A549 treated with GW870086 at 1 μM for 4 hours (cell line): ENCODE measurements at places on chromosomes 3 and 15. TPM values are rescaled to one million over a fixed set of nuclear protein-coding genes. Genes with fewer than 3 reads are reported as not detected.

The INAFM2 gene
- total RNA-seq = 4.8 to 6.6 TPM (median 6.3 TPM) in 5 replicates

The FBXW12 gene
- not detected in 5 replicates for total RNA-seq

The TF gene
- 0.83 to 3.9 TPM (median 1.4 TPM) in 5 replicates for total RNA-seq

The ATP2B2 gene
- 0.07 to 0.11 TPM (median 0.09 TPM) in 5 replicates for total RNA-seq

The CYP1A2 gene
- 0.05 TPM in 1 of 5 replicates, not detected in the others for total RNA-seq

The C3orf85 gene
- total RNA-seq = not detected in 5 replicates

The STRIT1 gene
- not detected in 5 replicates for total RNA-seq

The OR5K1 gene
- not detected in 5 replicates for total RNA-seq

The SPATA12 gene
- 0.25 to 0.44 TPM (median 0.39 TPM) in 5 replicates for total RNA-seq

The KIF15 gene
- total RNA-seq = 7.8 to 10.0 TPM (median 9.2 TPM) in 5 replicates

The RTP1 gene
- not detected in 5 replicates for total RNA-seq

The EFHB gene
- 0.94 to 1.5 TPM (median 1.3 TPM) in 5 replicates for total RNA-seq

The IQCF5 gene
- total RNA-seq = not detected in 5 replicates

The MINAR1 gene
- 0.39 to 0.64 TPM (median 0.53 TPM) in 5 replicates for total RNA-seq

The STRA6 gene
- total RNA-seq = 63.1 to 94.6 TPM (median 85.2 TPM) in 5 replicates

The CNTN4 gene
- total RNA-seq = not detected in 5 replicates

The ISLR gene
- 0.33 to 0.60 TPM (median 0.43 TPM) in 5 replicates for total RNA-seq

The SLC22A13 gene
- 0.07 to 0.10 TPM in 2 of 5 replicates, not detected in the others for total RNA-seq

The SCG5 gene
- 1.8 to 3.2 TPM (median 2.7 TPM) in 5 replicates for total RNA-seq

The PAQR9 gene
- total RNA-seq = 2.8 to 3.5 TPM (median 3.1 TPM) in 5 replicates

The EBLN2 gene
- 0.49 to 0.70 TPM (median 0.56 TPM) in 4 of 5 replicates, not detected in the other for total RNA-seq

The NR1I2 gene
- total RNA-seq = not detected in 5 replicates

The CACNA2D2 gene
- 0.42 to 0.66 TPM (median 0.53 TPM) in 5 replicates for total RNA-seq

The LARP6 gene
- total RNA-seq = 49.1 to 81.0 TPM (median 74.9 TPM) in 5 replicates

The ZIC1 gene
- total RNA-seq = 0.38 TPM in 1 of 5 replicates, not detected in the others

The XIRP1 gene
- 0.15 to 0.35 TPM (median 0.25 TPM) in 5 replicates for total RNA-seq

The PP2D1 gene
- total RNA-seq = not detected in 5 replicates

The TUBGCP5 gene
- total RNA-seq = 21.6 to 28.1 TPM (median 25.8 TPM) in 5 replicates

The ALCAM gene
- 55.2 to 82.9 TPM (median 79.2 TPM) in 5 replicates for total RNA-seq

The ESYT3 gene
- total RNA-seq = 0.54 to 0.94 TPM (median 0.70 TPM) in 5 replicates

The MITF gene
- 5.1 to 9.8 TPM (median 7.8 TPM) in 5 replicates for total RNA-seq

The C3orf49 gene
- total RNA-seq = not detected in 5 replicates

The VGLL3 gene
- 3.2 to 8.1 TPM (median 6.2 TPM) in 5 replicates for total RNA-seq

The GOLGA8A gene
- total RNA-seq = 4.9 to 12.8 TPM (median 7.9 TPM) in 5 replicates

The LYZL4 gene
- total RNA-seq = not detected in 5 replicates

The CHRM5 gene
- 0.06 TPM in 1 of 5 replicates, not detected in the others for total RNA-seq

The TMEM212 gene
- total RNA-seq = not detected in 5 replicates

The PEAK1 gene
- total RNA-seq = 4.5 to 9.2 TPM (median 7.7 TPM) in 5 replicates

The NUP210 gene
- 31.1 to 44.3 TPM (median 38.2 TPM) in 5 replicates for total RNA-seq

The PRRT3 gene
- total RNA-seq = 1.1 to 1.8 TPM (median 1.7 TPM) in 5 replicates

The THSD4 gene
- total RNA-seq = 19.4 to 29.2 TPM (median 26.4 TPM) in 5 replicates

The CORO2B gene
- total RNA-seq = 1.9 to 3.2 TPM (median 2.4 TPM) in 5 replicates

The GOLGA8G gene
- total RNA-seq = not detected in 5 replicates

The MYNN gene
- 8.5 to 10.9 TPM (median 9.1 TPM) in 5 replicates for total RNA-seq

The ASTE1 gene
- 4.6 to 5.6 TPM (median 4.8 TPM) in 5 replicates for total RNA-seq

The HIGD2B gene
- total RNA-seq = not detected in 5 replicates

The GNAT1 gene
- not detected in 5 replicates for total RNA-seq

The SEMA3F gene
- total RNA-seq = 10.1 to 16.4 TPM (median 15.0 TPM) in 5 replicates

The MEIS2 gene
- 8.4 to 10.1 TPM (median 8.6 TPM) in 5 replicates for total RNA-seq

The DPPA2 gene
- total RNA-seq = not detected in 5 replicates

The GOLGA8M gene
- 0.24 TPM in 1 of 5 replicates, not detected in the others for total RNA-seq

The CLEC3B gene
- 0.27 TPM in 1 of 5 replicates, not detected in the others for total RNA-seq
